ENCODE measurements at places on chromosomes 2 and 18.

- no peak for DNase-seq
These were observed 1855.4 kb upstream of the PIK3C3 start for GRCh38 chr18:40099641-40100040.

GRCh38 chr2:203751685-203752271, 45.3 kb downstream of the CD28 start:
- DNase-seq, result no peak

DNA sequence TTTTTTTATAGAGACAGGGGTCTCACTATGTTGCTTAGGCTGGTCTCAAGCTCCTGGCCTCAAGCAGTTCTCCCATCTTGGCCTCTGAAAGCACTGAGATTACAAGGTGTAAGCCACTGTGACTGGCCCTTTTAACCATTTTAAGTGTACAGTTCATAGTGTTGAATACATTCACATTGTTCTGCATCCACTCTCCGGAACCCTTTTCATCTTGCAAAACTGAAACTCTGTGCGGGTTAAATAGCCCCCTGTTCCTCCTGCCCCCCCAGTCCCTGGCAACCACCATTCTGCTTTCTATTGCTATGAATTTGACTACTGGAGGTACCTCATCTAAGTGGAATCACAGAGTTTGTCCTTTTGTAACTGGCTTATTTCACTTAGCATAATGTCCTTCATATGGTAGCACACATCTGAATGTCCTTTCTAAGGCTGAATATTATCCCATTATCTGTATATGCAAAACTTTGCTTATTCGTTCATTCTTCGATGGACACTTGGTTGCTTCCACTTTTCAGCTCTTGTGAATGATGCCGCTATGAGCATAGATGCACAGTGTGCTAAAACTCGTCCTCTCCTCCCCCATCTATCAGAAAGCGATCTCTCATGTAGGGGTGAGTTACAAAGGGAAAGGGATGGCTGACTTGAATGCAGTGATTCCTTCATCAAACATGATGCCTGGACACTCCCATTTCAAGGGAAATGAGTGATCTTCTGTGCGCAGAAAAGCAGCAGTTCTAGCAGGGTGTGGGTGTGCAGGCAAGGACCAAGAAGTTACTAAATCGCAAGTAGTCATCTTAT, 30.2 kb downstream of the CABLES1 start:
- no peak for DNase-seq

GRCh38 chr2:208311954-208312353, 45.9 kb downstream of the PIKFYVE start:
- DNase-seq, result no peak

- DNase-seq, result peak; percentile 61
These were observed 142.0 kb upstream of the FSHR start for GRCh38 chr2:49296107-49296867.

DNA sequence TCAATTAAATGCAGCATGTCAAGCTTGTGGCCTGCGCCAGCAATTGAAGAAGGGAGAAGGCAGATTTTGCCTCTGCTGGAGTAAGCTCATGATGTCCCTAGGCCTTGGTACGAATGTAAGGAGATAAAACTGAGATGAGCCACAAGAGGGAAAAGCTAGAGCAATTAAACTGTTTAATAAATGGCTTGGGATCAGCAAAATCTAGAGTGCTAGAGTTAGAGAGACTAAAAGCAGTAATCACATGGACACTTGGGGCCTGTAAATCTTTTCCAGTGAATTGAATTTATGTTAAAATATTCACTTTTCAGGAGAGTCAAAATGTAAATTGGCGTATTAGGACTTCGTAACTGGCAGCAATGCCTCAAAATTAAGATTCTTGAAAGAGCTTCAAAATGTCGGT, 86.2 kb downstream of the CDK15 start:
- DNase-seq, result peak; percentile 64

DNA sequence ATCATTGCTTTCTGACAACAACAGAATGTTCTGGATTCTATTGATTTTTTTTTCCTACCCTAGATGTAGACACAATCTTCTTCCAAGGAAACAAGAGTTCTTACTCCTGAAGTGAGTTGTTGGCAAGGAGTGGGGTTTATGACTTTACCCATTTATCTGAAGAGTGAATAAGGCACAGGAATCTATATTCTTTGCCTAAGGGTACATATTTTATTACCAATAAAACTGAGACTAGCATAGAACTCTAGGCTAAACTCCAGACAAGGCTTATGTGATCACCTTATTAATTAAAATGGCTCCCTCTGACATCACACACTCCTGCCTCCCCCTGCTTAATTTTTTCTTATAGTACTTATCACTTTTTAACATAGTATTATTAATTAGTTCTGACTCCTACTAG, 47.6 kb downstream of the C18orf54 start:
- DNase-seq, result no peak

GRCh38 chr2:177075254-177075653, 137.3 kb upstream of the HNRNPA3 start:
- DNase-seq, result no peak

DNA sequence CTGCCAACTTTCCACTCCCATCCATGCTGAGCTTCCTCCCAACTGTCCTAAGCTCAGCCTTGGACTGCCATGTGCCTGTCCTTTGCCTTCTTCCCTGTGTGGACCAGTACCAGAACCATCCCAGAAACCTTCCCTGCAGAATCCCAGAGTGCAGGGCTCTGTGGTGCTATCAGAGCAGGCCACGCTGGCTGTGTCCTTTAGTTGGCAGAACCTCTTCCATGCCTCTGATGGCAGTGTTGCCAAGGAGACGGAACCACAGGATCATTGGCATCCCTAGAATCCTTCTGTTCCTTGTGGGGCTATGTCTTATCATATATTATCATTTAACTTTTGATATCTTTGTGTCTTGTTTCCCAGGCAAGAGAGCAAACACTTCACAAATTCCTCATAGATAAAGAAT, 73.0 kb upstream of the NOSTRIN start:
- peak; percentile 37 for DNase-seq

DNA sequence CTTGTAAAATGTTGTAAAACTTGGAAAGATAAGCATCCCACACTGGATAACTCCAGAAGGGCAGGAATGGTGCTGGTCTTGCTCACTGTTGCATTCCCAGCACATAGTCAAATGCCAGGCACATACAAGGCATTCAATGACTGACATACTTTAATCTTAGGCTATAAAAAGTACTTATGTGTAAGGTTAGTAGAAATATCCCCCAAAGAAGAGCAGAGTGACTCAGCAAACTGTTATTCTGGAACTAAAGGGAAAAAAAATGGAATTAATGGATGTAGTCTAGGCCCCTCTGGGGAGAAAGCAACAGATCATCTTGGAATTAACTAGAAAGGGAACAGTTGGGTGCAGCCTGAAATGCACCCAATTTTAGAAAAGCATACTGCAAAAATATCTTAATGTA, 9.0 kb downstream of the ZBTB14 start:
- DNase-seq, result no peak

All from brain (organoid and tissue), 16 donors.